ENCODE measurements at places on chromosomes 5 and 9. TPM values are rescaled to one million over a fixed set of nuclear protein-coding genes. Genes with fewer than 3 reads are reported as not detected.

DNA sequence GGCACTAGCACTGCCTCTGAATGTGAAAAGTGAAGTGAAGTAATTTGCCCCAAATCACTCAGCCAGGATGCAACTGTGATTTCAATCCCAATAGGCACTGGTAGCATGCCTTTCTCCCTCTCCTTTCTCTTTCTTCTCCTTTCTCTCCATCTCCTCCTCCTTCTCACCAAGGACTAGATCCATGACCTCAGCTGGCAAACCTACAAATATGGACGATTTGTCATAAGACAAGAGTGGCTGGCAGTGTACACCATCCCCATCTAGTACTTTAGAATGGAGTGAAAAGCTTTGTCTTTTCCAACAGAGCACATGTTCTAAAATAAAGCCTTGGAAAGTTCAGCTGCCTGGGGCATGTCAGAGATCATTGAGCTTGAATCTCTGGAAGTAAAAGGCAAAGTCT, 574.7 kb upstream of the CLINT1 start:
- DNase-seq: no peak

DNA sequence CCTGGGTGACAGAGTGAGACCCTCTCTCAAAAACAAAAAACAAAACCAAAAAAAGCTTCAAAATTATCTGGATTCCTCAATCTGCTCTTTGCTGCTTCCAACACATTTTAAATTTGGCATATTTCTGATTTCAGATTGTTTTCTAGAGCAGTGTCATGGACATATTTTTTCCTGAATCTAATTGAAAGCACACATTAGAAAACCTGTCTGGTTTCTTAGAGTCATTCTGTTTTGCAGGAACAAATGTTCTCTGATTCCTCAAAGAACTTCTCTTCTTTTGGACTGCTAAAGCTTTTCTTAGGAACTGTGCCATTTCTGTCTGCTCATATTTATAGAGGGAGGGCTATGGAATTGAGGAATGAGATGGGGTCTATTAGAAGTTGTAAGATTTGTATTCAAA, 81.6 kb downstream of the RAI14 start:
- DNase-seq: no peak

DNA sequence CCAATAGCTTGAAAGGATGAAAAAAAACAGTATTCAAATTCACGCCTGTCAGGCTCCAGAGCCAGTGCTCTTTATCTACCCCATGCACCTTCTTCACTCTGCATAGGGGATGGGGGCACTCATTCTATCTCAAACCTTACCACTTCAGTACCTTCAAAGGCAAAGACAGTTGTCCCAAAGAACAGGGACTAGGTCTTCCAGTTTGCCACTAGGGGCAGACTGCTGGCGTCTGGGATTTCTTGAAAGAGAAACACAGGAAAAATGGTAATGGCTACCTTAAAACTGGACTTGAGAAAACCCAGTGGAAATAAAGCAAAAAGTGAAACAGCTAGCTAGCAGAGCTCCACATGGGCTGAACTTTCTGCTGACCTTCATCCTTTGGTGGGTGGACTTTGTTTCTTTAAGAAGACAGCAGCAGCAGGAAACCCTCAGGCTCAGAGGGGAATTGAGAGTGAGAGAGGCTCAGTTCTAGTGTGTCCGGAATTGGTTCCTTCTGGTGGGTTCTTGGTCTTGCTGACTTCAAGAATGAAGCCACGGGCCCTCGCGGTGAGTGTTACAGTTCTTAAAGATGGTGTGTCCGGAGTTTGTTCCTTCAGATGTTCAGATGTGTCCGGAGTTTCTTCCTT, 41.0 kb upstream of the SLC36A1 start:
- peak; percentile 24 for DNase-seq

GRCh38 chr9:86186696-86187095, 72.8 kb downstream of the C9orf153 start:
- DNase-seq: no peak

Gene TICAM2
- 1.0 TPM for total RNA-seq

Gene PNPLA7
- total RNA-seq: 1.3 TPM

Gene RC3H2
- total RNA-seq: 36.0 TPM

Gene NAIP
- total RNA-seq: 3.0 TPM

Gene BARHL1
- total RNA-seq: not detected

Measured in WTC11 (cell line).